Body of pancreas (tissue), 4 donors: ENCODE measurements at places on chromosomes 6 and 20. TPM values are rescaled to one million over a fixed set of nuclear protein-coding genes. Genes with fewer than 3 reads are reported as not detected.

GRCh38 chr6:42423244-42423643, 28.5 kb downstream of the TRERF1 start:
- no peak for DNase-seq

LGSN gene
- 0.26 TPM for total RNA-seq

SOX18 gene
- total RNA-seq: 17.1 TPM

TCF21 gene
- 1.3 TPM for total RNA-seq

CST2 gene
- not detected for total RNA-seq
